Mesenteric fat pad (tissue), 1 donor: ENCODE measurements at places on chromosomes 12 and 14. TPM values are rescaled to one million over a fixed set of nuclear protein-coding genes. Genes with fewer than 3 reads are reported as not detected.

DNA sequence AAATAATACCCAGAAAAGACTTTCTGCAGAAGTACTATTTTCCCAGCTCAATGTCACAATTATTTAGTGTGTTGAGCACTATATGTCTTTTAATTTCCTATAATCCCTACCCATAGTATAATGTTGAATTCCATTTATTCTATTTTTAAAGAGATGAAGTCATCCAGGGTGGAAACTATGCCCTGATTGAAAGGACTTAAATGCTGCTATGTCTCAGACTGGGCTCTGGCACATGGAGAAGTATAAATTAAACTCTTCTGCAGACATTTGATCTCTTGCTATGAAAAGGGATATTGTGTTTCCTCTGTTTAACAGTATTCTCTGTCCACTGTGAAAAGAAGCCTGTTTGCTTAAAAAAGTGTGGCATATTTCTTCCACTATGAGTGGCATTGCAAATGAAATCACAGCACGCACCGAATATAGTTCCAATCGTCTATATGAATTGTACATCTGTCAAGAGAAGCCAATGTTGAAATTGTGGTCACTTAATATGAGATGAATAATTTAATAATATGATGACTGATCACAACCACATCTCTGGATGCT lies 192.3 kb downstream of the BCAT1 start:
- no peak for DNase-seq

DNA sequence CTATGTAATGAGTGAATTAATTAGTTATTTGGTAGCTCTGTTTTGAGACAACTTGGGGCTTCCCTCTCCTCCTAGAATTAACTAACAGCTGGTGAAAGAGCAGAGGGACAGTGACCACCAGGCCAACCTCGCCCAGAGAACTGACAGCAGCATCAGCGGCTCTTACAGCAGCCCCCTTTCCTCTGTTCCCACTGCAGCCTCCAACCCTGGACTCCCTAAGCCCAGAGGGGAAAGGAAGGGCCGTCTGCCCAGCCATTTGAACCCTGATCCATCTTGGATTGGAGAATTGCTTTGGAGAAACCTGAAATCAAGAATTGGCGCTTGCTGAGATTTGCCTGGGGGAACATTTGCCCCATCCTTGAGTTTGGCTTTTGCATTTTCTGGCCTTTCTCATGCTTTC lies 45.5 kb downstream of the B4GALNT3 start:
- peak; percentile 77 for DNase-seq

GRCh38 chr12:124168016-124168786 lies 126.7 kb upstream of the RFLNA start:
- DNase-seq, result no peak

DNA sequence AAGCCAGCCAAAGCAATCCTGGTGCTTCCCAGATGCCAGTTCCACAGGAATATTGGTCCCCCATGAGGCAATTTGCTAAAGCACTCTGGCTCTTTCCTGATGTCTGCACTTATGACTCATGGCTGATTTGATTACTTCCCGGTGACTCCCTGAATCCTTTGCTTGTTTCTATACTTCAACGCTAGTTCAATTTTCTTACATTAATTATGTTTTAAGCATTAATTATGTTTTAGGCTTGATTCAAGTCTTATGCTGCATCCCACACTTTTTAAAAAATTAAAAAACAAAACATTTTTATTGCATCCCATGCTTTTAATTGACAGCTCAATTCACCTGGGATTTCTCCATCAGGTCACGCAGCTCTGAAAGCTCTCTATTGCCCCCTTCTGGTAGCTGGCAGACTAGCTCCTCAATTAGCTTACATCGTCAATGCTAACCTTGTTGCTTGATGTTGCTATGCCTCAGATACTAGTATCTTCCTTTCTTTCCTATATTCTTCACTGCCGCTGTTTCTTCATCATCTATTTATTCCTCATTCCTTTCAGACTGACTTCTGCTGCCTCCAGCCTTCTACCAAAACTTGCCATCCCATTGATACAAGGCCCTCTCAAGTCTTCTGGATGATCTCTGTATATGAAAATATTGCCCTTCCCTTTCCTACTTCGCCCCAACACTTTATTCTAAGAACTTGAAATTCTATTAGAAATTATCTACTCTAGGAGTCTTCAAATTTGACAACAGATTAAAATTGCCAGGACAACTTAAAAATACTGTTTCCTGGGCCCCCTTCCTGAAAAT lies 32.0 kb downstream of the TSHR start:
- no peak for DNase-seq

PTPN21 gene
- total RNA-seq, result 27.7 TPM

SPX gene
- 0.45 TPM for total RNA-seq

ACACB gene
- 1,896 TPM for total RNA-seq

DNA sequence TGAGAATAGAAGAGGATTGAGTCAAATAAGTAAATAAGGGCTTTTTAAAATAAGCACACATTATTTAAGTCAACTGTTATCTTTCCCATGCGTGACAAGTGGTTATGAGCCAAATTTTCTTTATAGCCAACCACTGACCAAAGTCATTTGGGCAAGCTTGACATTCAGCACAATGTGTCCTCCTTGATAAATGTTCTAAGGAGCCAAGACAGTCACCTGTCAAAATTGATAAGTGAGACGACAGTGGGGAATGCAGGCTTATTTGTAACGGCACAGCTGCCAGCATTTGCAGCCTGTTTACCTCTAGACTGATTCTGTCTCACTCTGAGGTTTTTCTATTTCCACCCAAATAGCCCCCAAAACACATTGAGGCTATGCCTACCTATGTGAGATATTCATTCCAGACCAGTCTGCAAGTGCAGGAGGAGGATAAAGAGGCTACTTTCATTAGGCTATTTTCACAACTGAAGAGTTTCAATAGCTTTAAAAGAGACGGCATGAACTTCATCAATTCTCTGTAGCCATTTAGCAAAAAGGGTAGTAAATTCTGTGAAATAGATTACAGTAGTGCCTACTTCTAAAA lies 339.5 kb downstream of the PDZRN4 start:
- no peak for DNase-seq

- DNase-seq, result no peak
Measured at GRCh38 chr14:24381363-24382063, 13.5 kb downstream of the NFATC4 start.

DNA sequence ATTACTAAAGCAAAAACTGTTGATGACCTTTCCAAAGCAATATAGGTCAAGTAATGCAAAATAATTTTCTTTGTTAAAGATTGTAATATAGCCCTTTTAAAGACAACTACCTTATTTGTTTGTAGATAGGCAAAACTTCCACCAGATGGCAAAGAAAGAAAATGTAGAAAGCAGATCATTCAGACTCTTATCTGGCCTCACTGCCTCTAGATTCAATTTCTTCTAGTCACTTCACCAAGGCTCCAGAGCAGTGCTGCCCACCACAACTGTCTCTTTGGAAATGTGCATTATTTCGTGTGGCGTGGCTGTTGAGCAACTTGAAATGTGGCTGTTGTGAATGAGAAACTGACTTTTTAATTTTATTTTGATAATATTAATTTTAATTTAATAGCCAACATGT lies 127.1 kb downstream of the ITPR2 start:
- no peak for DNase-seq

DNA sequence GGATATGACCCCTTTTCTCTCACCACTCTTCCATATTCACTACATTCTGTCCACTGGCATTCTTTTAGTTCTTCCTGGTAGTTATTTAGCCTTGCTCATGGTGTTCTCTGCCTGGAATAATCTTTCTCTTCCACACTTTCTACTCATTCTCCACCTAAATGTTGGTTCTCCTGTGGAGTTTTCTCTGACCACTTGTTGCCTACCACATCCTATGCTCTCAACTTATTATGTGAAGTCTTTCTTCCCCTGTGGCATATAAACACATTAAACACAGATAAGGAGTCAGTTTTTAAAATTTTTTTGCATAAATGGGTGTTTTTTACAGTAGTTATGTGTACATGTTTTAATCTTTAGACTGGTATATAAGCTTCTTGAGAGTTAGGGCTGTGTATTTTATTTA lies 3.3 kb upstream of the SMARCC2 start:
- DNase-seq, result no peak

OAS1 gene
- total RNA-seq, result 53.4 TPM

GLT8D2 gene
- total RNA-seq, result 6.3 TPM

DNA sequence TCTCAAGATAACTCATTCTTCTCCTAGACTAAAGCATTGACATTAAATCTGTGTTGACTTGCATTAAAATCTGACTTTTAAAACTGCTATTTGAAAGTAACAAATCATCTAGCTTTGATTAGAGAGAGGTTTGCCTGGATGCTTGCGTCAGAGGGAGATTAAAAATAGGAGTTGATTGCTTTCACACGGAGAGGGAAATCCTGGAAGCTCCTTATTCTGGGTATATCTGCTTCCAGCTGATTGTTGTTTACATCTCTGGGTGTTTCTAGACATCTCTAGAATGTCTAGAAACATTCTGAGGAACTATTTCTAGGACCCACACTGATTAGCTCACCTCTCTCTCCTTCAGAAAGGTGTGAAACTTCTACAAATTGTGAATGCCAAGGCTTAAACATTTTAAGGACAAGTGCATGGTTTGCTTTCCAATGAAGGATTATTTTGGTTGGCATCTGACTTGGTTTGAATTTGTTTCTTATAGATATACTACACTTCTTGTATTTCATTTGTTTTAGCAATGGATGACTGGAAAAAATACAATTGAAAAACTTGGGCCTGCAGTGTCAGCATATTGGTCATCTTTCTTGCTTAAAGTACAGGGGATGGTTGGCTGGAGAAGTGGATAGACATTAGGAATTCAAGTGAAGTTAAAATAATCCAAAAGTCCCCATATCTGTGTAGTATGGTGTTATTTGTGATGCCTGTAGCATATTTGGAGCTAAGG lies 2.1 kb downstream of the DIP2B start:
- DNase-seq, result no peak

- no peak for DNase-seq
Measured at GRCh38 chr12:6203601-6204000, 3.4 kb downstream of the CD9 start.

TM7SF3 gene
- total RNA-seq, result 38.3 TPM

DNA sequence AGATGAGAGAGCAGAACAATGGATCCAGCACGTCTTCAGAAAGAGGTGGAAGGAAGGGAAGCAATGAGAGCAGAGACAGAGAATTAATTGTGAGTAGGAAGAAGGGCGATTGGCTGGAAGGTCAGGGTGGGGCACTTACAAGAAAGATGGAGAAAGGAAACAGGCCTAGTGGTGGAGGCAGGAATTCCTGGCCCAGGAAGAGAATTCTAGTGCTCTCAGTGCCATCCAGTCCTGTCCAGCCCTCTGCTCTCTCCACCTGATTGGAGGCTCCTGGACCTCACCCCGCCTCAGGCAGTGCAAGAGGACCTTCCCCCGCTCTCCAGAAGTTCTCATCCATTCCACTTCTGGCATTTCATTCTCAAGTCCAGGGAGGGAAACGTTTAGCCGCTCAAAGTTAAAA lies 43.0 kb downstream of the NGB start:
- DNase-seq, result no peak

DNA sequence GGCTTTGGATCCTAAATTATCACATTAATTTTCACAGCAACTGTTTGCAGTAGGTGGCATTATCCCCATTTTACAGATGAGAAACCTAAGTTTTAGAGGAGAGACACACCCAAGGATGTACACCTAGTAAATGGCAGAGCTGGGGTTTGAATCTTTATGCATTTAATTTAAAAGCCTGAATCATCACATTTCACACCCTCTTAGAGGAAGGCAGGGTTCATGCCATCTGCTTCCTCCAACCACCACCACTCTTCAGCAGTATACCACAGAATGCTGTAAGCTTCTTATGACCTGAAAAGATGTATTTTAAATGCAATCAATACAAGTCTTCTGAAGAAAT lies 90.3 kb downstream of the CRADD start:
- no peak for DNase-seq

- no peak for DNase-seq
Measured at GRCh38 chr14:100839681-100840111, 13.8 kb downstream of the MEG3 start.

- DNase-seq, result no peak
Measured at GRCh38 chr12:45355730-45356129, 139.8 kb downstream of the ANO6 start.

GRCh38 chr12:15056218-15056617 lies 83.4 kb downstream of the PDE6H start:
- no peak for DNase-seq

- no peak for DNase-seq
Measured at GRCh38 chr14:21017528-21018245, 7.2 kb downstream of the NDRG2 start.

GRCh38 chr14:84251411-84252115 lies 1278.4 kb upstream of the FLRT2 start:
- DNase-seq, result no peak

DNA sequence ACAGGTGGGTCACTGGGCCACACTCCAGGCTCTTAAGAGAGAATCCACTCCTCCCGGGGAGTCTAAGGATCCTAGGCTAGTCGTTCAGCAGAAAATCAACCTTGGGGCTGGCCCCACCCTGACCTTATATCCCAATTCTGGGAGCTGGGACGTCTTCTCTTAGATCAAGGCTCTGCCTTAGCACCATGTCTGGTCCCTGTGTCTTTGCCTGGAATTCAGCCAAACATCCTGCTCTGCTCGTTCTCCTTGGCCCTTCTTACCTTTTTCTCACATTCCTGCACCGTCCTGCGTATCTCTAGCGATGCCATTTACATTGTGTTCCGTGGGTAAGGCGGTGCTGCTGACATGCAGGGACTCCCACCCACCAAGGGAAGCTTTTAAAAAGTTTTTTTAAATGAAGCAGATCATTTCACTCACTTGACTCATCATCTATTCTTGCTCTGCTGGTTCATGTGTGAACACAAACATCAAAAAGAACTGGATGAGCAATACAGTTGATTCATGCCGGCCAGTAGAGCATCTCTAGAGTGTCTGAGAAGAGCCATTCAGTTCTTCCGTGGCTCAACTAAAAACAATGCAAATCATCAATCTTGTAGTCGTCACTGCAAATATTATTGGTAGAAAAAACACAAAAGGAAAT lies 50.2 kb downstream of the KCNK13 start:
- no peak for DNase-seq

ANG gene
- 38.9 TPM for total RNA-seq

DNA sequence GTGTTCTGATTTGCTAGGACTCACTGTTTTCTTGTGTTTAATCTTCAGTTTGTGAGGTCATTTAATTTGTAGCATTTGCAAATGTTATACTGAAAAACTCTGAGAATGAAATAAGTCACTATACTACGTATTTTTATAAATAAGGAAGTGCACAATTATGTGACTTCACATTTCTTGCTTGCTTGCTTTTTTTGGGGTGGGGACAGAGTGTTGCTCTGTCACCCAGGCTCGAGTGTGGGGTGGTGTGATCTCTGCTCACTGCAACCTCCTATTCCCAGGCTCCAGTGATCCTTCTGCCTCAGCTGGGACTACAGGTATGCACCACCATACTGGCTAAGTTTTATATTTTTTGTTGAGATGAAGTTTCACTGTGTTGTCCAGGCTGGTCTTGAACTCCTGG lies 32.7 kb downstream of the RBM25 start:
- no peak for DNase-seq

GRCh38 chr12:48202766-48203165 lies 326 bp downstream of the OR10AD1 start:
- DNase-seq, result no peak

- no peak for DNase-seq
Measured at GRCh38 chr14:39212693-39213092, 21.0 kb upstream of the MIA2 start.

SLC25A47 gene
- not detected for total RNA-seq

AVPR1A gene
- total RNA-seq, result 12.1 TPM

- DNase-seq, result no peak
Measured at GRCh38 chr12:76246611-76247010, 101.6 kb downstream of the BBS10 start.

- DNase-seq, result no peak
Measured at GRCh38 chr12:42590330-42590934, 886 bp upstream of the PRICKLE1 start.

GRCh38 chr12:118560733-118561132 lies 184.4 kb downstream of the SUDS3 start:
- no peak for DNase-seq

GRCh38 chr12:61713121-61713520 lies 547.1 kb upstream of the USP15 start:
- no peak for DNase-seq
